AG09319 (cell line): ENCODE measurements at places on chromosomes 6 and 20.

DNA sequence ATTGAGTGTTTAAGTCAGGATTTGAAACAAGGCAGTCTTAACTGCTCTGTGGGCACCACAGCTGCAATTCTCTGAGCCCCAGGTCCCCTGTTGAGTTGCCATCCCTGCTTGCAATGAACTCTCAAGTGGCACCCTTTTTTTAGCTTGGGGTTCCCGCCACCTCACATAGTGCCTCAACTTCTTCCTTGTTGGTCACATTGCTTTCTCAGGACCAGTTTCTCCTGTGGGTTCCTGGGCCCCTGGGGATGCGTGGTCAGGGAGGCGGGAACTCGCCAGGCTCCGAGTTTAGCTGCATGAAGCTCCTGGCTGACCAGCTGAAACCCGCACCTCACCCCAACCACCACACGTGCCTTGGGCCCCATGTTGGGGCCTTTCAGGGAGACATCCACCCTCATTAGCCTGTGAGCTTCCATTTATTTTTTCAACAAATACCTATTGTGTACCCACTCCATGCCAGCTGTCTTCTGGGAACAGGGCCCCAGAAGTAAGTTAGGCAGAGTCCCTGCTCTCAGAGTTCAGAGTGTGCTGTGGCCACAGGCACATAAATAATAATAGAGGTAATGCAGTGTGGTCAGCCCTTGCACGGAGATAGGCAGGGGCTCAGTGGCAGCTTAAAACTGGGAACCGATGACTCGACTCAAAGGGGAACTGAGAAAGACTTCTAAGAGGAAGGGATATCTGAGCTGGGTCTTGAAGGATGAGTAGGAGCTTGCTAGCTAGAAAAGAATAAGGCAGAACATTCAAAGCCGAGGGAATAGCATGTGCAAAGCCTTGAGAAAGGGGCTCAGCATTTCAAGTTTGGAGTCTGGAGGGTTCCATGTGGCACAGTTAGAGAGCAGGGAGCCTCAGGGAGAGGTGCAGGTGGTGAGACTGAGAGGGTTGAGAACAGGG lies 33.9 kb upstream of the FAM83D start:
- no peak for DNase-seq

GRCh38 chr20:46175127-46175494 lies 57.0 kb downstream of the CD40 start:
- no peak for DNase-seq

DNA sequence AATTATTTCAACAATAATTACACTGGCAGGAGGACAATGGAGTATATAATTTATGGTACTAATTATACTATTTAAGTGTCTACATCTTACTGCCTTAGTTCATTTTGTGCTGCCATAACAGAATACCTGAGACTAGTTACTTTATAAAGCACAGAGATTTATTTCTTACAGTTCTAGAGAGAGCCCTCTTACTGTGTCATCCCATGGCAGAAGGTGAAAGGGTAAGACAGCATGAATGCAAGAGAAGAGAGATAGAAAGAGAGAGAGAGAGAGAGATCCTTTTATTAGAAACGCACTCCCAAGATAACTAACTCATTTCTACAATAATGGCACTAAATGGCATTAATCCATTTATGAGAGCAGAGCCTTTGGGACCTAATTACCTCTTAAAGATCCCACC lies 314.7 kb downstream of the EPM2A start:
- no peak for DNase-seq

GRCh38 chr6:168721571-168721970 lies 280.6 kb downstream of the SMOC2 start:
- no peak for DNase-seq

- no peak for DNase-seq
Measured at GRCh38 chr20:41989935-41990635, 371.9 kb upstream of the CHD6 start.

DNA sequence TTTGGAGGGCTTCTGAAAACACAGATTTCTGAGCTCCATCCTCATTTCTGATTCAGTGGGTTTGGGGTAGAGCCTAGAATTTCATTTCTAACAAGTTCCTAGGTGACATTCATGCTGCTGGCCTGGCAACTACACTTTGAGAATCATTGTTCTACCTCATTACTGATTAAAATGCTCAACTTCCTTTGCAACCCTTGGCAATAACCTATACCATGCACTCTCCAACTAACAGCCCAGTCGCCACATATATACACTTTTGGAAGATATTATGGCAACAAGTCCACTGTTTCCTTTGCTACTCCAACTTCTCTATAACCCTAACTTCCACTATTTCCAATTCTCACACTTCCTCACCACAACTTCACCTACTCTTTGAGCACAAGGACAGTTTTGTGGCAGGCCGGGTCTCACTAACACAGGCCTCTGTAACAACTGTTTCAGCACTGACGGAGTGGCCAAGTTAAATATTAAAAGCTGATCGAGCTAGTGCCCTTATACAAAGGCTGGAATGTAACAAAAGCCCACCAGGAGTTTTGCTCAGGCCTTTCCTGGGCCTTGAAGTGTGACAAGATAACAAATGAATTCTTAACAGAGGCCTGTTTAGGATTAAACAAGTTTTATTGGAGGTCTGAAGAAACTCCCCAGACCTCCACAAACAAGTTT lies 32.1 kb upstream of the RAB23 start:
- no peak for DNase-seq

- DNase-seq, result no peak
Measured at GRCh38 chr20:44035924-44036323, 121.3 kb downstream of the TOX2 start.

DNA sequence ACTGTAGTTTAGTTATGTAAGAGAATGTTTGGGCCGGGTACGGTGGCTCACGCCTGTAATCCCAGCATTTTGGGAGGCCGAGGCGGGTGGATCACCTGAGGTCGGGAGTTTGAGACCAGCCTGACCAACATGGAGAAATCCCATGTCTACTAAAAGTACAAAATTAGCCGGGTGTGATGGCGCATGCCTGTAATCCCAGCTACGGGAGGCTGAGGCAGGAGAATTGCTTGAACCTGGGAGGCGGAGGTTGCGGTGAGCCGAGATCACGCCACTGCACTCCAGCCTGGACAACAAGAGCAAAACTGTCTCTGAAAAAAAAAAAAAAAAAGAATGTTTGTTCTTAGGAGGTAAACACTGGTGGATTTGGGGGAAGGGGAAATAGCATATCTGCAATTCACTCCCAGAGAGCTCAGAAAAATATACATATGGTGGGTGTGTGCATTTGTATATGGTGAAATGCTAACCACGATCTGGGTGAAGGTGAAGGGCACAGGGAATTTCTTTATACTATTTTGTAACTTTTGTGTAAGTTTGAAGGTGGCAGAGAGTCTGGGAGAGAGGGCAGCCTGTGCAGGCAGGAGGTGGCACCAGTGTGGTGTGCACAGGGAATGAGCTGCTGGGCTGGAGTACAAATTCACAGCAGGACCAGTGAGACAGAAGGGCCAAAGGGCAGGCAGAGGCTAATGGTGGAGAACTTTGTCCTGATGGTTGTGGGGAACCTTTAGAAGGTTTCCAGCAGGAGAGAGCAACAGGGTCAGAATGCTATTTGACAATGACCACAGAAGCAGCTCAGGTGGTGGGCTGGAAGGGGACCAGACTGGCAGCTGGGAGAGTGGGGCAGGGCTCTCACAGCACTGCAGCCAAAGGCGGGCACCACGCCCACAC lies 42.4 kb downstream of the SSR1 start:
- no peak for DNase-seq

DNA sequence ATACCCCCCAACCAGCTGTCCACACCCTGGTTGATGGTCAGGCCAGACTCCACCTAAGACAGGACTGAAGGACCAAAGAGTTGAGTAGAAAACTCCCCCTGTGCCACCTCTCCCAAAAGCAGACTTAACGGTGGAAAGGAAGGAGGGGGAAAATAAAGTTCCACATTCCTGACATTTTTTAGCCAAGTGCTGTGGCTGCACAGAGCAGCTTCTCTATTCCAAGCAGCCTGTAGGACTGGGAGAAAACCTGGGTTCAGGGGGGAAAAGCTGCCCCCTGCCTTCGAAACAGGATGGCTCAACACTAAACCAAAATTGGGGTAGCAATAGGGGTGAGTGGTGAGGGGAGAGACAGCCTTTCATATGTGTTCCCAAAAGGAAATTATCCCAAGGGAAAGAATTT lies 3.6 kb downstream of the TRAM2 start:
- no peak for DNase-seq

- no peak for DNase-seq
Measured at GRCh38 chr6:145076115-145076841, 659.0 kb downstream of the EPM2A start.

DNA sequence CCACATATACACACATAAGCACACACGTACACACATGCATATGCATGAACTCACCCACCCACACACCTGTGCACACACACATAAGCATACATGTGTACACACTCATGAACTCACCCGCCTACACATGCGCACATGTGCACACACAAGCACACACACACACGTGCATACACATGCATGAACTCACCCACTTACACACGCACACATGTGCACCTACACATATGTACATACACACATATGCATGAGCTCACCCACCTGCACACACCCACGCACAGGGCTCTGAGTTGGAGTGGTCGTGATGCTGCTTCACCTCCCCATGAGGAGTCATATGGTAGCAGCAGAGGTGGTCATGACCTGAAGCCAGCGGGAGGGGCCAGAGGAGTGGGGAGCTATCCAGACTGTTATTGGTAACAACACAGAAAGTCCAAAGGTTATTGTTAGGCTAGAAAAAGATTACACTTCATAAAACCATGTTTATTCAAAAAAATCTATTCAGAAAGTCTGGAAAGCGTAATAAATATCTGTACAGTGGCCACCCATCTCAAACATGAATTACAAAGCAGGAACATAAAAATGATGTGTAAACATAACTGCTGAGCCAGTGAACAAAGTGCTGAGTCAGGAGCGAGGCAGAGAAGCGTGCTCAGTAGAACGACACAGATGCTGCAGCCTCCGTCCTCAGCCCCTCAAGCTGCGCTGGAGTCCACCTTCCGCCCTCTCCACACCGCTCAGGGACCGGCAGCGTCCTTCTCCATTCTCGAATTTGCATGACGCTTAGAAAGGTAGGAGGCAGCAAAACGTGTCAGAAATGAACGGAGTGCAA lies 26.4 kb upstream of the MPC1 start:
- DNase-seq, result no peak

DNA sequence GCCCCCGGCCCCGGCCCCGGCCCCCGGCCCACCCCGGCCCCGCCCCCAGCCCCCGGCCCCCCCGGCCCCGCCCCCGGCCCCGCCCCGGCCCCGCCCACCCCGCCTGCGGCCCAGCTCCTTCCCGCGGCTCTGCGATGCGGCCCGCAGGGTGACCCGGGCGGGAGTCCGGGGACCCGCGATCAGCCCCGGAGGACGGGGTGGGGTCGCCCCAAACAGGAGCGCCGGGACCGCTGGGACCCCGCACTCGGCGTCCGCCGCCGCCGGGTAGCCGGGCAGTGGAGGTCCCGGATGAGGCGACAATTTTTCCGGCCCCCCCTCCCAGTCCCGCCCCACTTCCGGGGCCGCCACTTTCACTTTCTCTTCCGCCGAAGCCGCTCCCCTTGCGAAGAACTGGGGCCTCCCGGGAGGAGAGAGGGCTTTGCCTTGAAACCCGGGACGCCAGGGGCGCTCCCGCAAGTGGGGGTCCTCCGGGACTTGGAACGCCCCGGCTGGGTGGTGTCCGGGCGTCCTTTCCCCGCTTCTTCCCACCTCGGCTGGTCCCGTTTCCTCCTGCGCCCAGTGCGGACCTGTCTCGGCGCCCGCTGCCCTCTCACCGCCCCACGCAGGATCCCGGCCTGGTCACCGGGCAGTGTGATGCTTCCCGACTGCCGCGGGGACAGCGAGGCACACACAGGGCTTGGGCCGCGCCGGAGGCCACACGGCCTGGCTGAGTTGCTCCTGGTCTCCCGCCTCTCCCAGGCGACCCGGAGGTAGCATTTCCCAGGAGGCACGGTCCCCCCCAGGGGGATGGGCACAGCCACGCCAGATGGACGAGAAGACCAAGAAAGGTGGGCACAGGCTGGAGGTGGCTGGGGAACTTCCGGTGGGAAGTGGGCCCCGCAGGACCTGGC lies at the start of gene RBCK1:
Gene RBCK1 (plus strand): TSS at position 347 of the 890 bp plus-strand sequence. CDS start 459 bp downstream, at position 806.
- peak; percentile 45 for DNase-seq

- no peak for DNase-seq
Measured at GRCh38 chr6:41177695-41178094, 14.8 kb upstream of the TREM2 start.

- no peak for DNase-seq
Measured at GRCh38 chr6:128892079-128892478, 9.1 kb downstream of the LAMA2 start.

GRCh38 chr6:36547646-36548400 lies 544 bp upstream of the STK38 start:
- no peak for DNase-seq
